ENCODE measurements at places on chromosomes 6 and 20.

- no peak for DNase-seq
Observed at GRCh38 chr6:106477146-106477545, 116.6 kb downstream of the CRYBG1 start.

GRCh38 chr6:114785235-114786127, 442.7 kb upstream of the HS3ST5 start:
- no peak for DNase-seq

DNA sequence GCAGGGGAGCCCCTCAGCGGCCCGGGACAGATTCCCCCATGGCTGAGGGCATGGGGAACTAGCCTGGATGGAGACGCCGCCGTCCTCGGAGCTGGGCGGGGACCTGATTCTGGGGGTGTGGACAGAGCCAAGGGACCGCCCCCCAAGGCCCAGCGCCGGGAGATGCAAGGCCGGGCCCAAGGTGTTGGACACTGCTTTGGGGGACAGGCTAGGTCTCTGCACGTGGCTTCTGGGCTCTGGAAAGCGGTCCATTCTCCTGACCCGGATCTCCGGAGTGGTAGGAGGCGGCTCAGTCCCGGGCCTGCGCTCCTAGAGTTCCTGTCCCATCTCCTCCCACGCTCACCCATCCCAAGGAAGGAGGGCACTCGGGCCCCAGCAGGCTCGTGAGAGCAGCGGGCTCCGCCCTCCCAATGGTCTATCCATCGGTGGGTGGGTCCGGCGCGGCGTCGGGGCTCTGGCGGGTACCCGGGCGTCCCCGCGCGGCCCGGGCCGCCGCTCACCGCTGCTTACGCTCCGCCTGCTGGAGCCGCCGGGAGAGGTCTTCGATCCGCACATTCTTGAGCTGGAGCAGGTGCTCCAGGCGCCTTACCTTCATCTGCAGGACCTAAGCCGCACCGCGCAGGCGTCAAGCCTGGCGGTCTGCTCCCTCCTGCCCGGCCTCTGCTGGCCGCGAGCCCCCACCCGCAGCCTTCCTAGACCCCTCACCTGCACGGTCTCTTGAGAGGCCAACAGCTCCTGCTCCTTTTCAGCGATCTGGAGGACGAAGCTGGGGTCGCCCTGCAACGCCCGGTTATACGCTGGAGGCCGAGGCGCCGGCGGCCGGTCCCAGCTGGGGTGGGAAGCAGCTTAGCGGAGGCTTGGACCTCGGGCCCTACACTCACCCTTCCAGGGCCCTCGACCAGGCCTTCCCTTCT, 3.3 kb downstream of the SPEF1 start:
- DNase-seq: no peak

DNA sequence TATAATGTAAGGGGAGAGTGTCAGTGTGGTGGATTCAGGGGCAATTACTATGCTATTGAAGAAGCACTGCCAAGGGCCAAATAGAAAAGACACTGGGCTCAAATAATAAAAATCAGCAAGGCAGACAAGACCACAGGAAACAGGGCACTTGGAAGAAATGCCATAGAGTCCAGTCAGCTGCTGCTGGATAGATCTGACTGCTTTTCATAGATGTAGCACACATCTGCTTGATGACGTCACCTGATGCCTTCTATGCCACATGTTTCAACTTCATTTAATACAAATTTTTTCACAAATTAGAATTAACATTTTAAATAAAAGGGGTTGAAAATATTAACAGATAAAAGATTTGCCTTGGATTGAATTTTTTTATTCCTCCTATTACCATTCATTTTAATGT, 23.9 kb upstream of the AHI1 start:
- DNase-seq: no peak

DNA sequence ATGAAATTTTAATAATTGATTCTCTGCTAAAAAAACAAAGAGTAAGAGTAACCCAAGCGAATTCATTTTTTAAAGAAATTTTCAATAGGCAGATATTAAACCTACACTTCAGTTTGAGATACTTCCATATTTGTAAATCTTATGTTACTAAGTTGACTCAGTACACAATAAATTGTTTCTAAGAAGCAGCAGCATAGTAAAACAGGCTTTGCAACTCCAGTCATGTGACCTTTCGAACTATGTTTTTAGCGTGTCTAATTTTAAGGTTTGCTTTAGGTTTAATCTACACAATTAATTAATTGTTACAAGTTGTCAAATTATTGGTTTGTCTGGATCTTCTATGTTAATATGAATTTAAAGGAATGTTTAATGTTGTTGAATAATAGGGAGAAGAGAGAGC, 708.9 kb upstream of the CITED2 start:
- DNase-seq: no peak

DNA sequence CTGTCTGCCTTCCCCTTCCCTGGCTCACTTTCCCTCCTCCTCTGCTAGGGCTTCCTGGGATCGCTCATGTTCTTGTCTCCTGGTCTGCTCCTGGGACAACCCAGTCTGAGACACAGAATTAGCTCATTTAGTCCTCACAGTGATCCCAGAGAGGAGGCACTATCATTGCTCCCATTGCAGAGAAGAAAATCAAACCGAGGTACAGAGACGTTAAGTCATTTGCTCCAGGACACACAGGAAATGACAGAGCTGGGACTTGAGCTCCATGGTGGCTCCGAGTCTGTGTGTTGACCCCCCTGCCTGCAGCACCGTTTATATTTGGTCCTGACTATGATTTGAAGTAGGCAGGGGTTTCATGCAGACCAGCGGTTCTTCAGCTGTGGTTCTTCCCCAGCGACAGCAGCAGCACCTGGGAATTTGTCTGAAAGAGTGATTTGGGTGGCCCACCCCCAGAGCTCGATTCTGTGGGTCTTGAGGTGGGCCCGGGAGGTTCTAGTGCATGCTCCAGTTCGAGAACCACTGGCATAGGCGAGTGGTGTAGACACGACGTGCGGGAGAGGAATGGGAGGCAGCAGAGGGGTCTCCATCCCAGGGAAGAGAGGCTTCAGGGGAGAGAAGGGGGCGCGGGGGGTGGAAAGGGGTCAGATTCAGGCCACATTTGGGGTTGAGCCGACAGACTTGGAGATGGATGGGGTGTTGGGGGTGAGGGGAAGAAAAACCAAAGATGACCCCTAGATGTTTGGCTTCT, 24.7 kb downstream of the PCK1 start:
- DNase-seq: no peak
